ENCODE measurements at places on chromosomes 7 and 10.
A peak's percentile ranks its signal among the peaks of the same experiment; 100 is the strongest.

DNA sequence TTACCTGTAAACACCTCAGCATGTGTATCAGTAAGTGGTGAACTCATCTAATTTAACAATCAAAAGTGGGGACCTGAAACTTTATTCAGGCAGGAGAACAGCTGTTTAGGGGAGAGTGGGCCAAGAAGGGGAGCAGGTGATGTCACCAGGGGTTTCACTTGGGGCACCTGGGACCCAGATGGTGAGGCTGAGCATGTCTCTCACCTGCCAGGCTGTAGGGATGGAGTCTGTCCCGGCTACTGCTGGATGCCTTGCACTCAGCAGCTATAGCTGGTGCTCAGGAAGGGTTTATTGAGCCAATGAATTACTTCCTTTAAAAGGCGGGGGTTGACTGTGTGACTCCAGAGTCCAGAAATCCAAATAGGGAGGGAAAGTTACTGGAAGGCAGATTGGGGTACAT, 23.0 kb downstream of the CDH23 start:
- no peak for DNase-seq

GRCh38 chr7:148232784-148233183, 357.8 kb upstream of the C7orf33 start:
- DNase-seq, result no peak

- peak; percentile 91 for DNase-seq
Measured at GRCh38 chr7:148084138-148084537, 506.4 kb upstream of the C7orf33 start.

DNA sequence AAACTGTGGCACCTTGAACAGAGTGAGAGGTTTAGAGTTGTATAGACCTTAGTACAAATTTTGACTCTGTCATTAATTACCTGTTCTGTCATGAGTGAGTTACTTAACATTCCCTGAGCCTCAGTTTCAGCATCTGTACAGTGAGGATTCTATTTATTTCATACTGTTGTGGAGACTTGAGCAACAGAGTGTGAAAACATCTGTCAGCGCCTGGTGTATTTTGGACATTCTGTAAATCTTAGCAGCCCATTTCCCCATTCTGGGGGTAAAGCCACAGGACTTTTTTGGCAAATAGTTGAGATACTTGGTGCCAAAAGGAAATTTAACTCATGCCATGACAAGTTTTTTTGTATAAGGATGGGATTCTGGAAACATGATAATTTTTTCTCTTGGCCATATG, 94.8 kb downstream of the AUTS2 start:
- no peak for DNase-seq

DNA sequence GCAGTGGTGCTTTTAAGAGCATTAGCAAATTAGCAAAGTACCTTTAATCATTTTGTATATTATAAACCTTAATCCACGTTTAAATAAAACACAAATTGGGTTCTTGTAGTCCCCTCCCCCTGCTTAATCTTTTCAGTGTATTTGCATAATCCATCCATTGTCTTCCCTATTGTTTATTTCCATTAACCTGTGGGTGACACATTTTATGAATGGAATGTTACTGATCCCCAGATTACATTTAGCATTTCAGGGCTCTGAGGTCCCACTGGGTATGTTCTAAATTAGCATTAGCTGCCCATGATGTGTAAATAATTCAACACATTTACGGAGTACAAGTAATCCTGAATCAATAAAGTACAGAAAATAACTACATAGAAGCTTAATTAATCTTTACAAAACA, 138.4 kb upstream of the FEZF1 start:
- DNase-seq, result no peak

DNA sequence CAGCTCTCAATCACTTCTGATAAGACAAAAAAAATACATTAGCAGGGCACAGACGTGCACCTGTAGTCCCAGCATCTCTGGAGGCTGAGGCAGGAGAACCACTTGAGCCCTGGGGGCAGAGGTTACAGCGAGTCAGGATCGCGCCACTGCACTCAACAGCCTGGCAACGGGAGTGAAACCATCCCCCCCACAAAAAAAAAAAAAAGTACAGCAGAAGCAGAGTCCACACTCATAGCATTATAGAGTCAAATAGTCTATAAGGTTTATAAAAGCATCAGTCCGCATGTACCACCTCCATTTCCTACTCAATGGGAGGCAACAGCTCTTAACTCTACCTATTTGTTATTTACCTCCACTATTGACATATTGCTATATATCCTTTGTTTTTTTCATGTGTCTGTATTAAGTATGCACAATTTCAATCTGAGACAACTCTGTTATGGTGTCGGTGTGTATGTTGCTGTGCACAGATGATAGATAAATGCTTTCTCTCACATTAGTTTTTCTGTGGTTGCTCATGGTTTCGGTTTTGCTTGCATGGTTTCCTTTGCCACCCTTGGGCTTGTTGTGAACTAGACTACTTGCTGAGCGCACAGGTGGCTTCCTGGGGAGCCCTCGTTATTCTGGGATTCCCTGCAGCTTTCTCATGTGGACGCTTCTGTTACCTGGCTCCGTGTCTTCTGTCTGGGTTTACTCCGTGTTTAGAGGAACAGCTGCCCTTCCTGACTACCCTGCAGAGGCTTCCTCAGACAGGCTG, 40.4 kb downstream of the PROSER2 start:
- no peak for DNase-seq

GRCh38 chr7:112497481-112497880, 16.7 kb downstream of the LSMEM1 start:
- no peak for DNase-seq

DNA sequence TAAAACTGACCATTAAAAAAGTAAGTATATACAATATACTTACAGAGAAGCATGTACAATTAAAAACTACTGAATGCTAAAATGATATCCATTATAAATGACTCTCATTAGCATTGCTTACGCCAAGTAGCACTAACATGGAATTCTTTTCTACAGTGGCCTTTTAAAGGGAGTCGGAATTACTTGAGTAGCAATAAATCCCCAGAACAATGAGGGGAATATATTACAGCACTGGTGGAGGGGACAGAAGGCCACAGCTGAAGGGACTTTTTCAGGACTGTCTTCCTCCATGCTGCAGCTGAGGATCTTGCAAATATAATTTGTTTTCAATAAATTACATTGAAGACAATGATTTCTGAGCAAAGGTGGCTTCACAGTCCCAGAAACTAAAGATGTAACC, 97.0 kb downstream of the ALOX5 start:
- no peak for DNase-seq

DNA sequence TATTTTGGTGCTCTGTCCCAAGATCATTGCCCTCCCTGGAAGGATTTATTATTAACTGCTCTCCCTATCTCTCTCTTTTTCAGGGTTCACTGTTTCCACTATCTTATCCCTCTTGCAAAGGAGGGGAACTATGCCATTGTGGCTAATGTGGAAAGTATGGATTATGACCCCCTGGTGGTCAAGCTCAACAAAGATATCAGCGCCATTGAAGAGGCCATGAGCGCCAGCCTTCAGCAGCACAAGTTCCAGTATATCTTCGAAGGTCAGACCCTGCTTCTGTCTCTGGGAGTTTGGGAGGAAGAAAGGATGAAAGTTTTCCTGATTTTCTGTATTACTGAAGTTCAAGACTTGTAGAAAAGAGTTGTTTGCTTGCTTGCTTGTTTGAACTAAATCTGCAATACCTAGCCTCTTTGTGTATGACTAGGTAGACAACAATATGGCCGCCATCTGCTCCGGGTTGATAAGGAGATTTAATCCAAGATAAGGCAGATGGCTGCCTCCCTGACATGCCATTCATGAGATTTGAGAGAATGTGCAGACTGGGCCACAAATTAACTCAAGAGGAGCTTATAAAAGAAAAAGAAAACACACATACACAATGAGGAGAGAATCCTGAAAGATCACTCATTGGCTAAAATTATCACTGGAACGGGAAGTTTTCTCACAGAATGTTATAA, 122.2 kb upstream of the LRGUK start:
- DNase-seq, result no peak

GRCh38 chr7:158682456-158682855, 22.1 kb downstream of the NCAPG2 start:
- no peak for DNase-seq

DNA sequence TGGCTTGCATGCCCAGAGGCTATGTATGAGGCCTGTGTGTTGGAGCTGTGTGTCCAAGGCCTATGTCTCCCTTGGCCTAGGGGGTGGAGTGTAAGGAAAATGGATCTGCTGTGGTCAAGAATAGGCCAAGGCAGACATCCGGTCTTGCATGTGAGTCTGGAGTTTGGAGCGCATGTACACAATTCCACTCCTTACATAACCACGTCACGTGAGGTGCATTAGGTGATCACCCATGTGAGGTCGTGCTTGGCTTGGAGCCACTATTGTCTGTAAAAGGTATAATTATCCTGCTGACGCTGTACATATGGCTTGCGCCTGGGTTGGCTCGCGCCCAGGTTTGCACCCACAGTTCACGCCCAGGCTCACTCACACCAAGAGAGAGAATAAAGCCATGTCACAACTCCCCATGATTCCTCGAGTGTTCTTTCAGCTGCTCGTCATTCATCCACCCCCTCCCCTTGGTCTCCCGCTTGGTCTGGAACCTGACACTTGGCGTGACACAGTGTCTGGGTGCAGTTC, 105.5 kb downstream of the BICC1 start:
- no peak for DNase-seq

DNA sequence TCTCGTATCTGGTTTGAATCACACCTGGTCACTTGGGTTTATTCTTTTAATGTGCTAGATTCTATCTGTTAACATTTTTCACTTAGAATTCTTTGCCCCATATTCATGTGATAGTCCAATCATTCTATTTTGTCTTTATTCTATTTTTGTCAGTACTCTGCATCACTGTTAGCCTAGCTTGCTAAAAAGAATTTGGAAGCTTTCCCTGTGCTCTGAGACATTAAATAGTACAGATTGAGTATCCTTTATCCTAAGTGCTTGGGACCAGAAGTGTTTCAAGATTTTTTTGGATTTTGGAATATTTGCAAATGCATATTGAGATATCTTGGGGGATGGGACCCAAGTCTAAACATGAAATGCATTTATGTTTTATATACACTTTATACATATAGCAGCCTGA, 51.0 kb downstream of the RALA start:
- no peak for DNase-seq

DNA sequence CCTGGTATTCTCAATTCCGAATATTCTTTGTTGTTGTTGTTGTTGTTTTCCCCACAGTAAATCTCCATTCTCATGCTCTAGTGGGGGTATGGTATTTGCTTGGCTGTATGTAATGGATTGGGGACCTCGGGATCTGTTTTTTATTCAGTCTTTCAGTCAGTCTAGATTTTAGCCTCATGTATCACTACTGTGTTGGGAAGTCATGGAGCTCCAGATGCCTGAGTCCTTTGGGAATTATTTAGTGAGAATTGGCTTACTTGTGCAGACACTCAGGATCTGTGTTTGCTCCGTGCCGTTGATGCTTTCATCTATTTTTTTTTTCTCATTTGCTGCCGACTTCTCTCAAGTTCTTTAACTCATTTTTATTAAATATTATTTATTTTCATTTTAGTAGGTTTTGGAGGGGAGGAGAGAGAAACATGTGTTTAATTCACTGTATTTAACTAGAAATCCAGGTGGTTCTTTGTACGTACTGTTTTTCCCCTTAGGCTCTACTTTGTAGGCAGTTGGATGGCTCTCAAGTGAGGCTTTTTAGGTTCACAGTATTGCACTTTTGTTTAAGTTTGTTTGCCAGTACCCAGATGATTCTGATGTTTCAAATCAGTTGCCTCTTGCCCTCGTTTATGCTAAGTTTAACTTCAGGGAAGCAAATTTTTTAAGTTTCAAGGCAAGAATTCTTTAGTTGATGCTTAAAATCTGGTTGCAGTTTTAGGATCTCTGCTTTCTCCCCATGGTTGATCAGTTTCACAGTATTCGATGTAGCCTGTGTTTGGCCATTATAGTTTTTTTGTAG, 36.9 kb downstream of the ZNRF2 start:
- DNase-seq, result no peak

- no peak for DNase-seq
Measured at GRCh38 chr10:47039562-47039913, 128.3 kb downstream of the PTPN20 start.

DNA sequence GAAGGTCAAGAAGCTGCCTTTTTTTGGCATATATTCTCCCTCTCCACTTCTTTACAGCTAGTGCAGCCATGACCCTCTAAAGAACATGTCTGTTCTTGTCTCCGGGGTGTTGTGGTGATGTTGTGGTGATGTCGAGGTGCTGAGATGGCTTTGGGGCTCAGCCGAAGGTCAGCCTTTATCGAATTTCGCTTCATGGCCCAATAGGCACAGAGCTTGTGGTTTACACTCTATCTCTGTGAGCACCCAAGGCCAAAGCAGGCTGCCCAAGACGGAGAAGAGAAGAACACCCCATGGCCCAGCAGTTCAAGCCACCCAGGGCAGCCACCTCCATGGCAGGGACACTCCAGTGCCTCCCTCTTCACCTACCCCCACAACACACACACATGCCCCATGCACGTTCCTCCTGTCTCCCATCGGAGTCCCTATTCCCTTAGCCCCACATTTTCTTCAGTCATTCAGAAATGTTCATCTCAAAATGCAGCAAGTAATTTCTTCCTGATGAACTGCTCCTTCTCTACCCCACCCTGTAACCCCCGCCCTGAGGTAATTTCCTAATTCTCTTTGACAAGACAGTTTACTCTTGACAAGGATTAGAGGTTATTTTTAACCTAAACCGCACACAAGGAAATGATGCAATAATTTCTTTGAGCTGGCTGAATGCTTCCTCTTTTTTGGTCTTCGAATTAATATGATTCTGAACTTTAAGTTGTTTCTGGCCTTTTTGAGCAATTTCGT, 18.6 kb upstream of the ADRB1 start:
- no peak for DNase-seq

DNA sequence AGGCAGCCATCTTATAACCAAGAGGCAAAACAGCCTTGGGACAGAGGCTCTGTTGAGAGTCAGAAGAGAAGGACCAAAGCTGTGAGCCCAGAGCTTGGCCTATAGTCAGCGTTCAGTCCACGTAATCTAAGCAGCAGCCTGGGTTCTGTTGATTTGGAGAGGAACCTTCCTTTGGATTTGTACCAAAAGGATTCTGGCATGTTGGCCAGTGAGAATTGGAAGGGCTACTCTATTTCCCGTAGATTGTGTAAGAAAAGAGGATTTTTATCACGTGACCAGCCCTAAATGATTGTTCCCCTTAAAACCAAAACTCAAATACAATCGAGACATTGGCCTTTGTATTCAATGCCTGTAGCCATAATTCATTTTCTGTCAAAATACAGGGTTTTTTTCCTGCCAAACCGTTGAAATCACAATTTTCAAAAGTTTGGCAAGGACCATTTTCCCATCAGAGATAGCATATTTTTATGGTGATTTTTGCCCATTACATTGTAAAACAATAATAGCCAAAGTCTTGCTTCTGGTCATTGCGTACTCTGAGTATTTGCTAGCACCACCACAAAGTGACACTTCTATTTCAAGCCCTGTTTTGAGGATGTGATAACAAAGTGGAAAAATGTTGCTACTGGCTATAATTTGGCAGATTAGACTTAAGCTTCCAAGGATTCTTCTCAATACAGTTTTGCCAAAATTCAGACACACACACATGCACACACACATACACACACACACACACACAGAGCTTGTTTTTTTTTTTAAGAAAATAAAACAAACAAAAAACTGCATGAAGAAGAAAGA, 23.1 kb upstream of the BMPER start:
- DNase-seq, result no peak
